Muscle of back (tissue), 13 donors: ENCODE measurements at places on chromosomes 7 and 10. TPM values are rescaled to one million over a fixed set of nuclear protein-coding genes. Genes with fewer than 3 reads are reported as not detected.

STAG3 gene
- 9.9 TPM for polyA plus RNA-seq

TMEM273 gene
- polyA plus RNA-seq = 5.8 TPM

SPDYE16 gene
- polyA plus RNA-seq = 1.4 TPM

MARVELD1 gene
- polyA plus RNA-seq = 63.4 TPM

DNAH11 gene
- polyA plus RNA-seq = 0.83 TPM
